GM18507 (cell line): ENCODE measurements at places on chromosomes 5 and 9.

DNA sequence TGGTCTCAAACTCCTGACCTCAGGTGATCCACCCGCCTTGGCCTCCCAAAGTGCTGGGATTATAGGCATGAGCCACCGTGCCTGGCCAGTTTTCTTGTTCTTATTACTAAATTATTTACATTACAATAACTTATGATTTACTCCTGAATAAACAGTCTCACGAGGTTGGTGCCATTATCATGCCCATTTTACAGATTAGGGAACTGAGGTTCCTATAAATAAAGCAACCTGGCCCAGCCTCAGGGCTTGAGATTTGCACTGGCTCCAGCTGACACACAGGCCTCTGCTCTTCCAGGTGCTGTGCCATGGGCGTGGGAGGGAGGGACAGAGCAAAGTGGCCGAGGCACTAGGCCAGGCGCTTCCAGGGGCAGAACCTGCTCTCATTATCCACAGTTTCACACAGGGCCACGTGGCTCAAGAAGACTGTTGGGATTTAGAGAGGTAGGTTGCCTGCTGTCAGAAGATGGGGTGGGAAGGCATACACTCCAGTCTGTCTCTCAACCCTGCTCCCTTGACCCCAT is 2.3 kb downstream of the PLPP7 start:
- DNase-seq: no peak

GRCh38 chr9:90141723-90142122 is 500.9 kb downstream of the DIRAS2 start:
- no peak for DNase-seq

- peak; percentile 25 for DNase-seq
Observed at GRCh38 chr9:2125906-2126305, 110.8 kb downstream of the SMARCA2 start.

GRCh38 chr9:83956436-83957247 is 23.4 kb downstream of the HNRNPK start:
- peak; percentile 56 for DNase-seq

DNA sequence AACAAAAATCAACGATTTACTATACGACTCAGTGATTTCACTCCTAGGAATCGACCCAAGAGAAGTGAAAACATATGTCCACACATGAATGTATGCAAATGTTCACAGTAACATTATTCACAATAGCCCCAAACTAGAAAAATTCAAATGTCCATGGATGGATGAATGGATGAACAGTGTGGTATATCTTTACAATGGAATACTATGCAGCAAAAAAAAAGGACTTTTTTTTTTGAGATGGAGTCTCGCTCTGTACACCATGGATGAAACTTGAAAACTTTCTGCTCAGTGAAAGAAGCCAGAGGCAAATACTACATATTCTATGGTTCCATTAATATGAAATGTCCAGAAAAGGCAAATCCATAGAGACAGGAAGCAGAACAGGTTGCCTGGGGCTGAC is 233.8 kb downstream of the ROR2 start:
- DNase-seq: no peak

GRCh38 chr9:36967997-36968396 is 66.1 kb downstream of the PAX5 start:
- no peak for DNase-seq

DNA sequence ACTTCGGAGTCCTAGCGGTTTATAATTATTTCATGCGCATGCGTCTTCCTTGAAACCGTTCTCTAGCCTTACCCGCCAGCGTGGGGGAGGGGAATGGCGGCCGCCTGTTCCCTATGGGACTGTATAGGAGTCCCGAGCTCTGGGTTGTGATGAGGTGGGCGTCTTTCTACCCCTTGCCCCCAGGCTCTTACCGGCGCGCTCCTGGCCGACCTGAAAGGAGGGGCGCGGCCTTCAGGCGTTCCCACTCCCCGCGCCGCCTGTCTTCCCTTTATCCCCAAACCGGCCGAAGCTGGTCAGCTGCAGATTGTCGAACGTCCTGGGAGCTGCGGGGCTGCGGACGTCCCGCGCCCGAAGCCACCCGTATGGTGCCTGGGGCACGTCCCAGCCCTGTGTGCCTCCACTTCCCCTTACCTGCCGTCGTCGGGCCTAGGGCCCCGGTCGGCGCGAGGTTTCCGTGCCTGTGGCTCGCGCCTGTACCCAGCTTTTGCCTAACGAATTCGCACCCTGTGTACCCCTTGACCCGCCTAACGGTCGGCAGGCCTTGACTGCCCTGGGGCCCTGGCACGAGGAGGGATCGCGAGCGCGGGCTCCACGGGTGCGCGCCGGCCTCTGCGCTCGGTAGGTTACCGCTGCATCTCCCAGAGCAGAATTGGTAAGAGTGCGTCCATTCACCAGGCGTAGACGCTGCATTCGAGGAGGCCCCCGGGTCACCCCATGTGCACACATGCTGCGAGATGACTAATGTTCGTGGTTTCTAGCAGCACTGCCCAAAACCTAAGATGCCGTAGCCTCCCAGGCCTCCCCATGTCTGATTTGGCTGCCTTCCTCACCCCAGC is 653 bp upstream of the HNRNPH1 start:
- DNase-seq: no peak

DNA sequence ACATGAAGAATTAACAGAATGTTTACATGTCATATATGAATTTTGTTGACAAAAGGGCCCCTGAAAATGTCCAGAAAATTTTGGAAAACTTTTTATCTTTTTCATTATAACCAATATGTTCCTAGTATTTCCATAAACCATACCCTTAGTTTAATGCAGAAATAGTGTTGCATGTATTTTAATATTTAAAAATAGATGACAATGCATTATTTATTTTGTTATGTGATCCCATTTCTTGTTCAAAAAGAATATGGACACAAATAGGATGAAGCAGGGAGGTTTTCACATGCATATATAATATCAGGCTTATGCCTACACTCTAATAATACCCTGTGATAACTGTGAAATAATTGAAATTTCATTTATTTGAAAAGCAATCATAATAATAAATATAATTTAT is 500.5 kb downstream of the CDH18 start:
- DNase-seq: no peak

- DNase-seq: no peak
Observed at GRCh38 chr5:134188092-134188491, 11.3 kb upstream of the SKP1 start.

- DNase-seq: no peak
Observed at GRCh38 chr5:176438959-176439757, 9.0 kb upstream of the FAF2 start.

DNA sequence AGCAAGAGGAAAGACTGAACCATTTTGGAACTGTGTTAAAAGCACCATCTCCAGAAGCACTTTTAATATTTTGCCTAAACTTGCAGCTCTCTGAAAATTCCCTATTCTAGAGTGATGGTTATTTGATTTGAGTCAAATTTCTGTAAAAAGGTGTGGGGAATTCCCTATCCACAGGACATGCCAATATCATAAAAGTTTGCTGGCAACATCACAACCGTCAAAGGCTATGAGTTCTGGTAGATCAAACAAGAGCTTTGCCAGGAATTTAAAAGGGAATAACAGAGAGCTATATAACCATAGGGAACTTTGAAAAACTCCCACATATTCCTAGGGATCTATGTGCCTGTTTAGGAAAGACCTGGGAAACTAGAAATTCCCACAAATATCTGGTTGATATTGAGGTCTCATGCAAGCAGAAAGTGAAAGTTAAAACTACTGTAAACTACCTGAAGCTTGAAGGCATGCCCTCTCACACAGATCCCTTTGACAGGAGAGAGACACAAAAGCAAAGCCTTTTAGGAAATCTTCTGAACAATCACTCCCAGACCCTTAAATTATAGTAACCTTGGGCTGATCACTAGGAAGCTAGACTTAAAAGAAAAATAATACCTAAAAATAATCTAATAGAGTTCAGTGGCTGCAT is 549.9 kb downstream of the ANXA1 start:
- no peak for DNase-seq

GRCh38 chr5:68415177-68416085 is 199.9 kb downstream of the PIK3R1 start:
- no peak for DNase-seq

- DNase-seq: no peak
Observed at GRCh38 chr5:173477345-173478040, 139.0 kb downstream of the BOD1 start.

GRCh38 chr9:127313042-127313560 is 48.5 kb downstream of the GARNL3 start:
- no peak for DNase-seq

GRCh38 chr5:56819060-56819881 is 3.9 kb downstream of the MAP3K1 start:
- DNase-seq: no peak

GRCh38 chr5:73523861-73524260 is 25.6 kb downstream of the BTF3 start:
- no peak for DNase-seq

DNA sequence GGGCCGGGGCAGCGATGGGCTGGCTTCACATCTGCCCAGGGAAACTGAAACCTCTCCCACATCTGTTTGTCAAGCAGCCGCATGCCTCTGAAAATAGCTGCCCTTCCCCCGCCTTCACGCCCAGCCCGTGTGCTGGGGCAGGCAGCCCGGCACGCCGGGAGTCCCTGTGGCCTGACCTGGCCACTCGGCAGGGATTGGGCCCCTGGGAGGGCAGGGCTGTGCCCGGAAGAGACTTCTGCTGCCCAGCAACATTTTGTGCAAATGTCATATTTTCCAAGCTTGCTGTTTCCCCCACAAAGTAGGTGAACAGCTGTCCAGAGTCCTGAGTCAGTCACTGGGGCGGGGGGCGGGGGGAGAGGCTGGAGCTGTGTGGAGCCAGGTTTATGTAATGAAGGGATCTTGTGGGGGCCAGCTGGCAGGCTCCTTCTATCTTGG is 8.2 kb downstream of the COL27A1 start:
- no peak for DNase-seq

GRCh38 chr5:60010853-60011252 is 117.3 kb upstream of the PDE4D start:
- no peak for DNase-seq

DNA sequence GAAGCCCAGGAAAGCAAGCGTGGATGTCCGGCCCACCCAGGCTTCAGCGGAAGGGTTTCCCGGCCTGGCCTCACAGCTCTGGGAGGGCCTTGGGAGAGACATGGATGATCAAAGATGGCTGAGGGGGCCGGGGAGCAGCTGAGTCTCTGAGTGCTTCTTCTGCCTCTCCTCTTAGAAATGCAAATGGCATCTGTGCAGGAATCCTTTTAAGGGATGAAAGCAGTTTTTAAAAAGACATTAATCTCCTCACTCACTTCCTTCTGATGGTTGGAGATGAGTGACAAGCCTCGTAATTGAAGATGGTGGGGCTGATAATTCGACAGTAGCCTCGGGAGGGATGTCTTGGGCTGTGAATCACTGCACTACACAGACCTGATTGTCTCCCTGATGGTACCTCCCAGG is 24.3 kb upstream of the PITX1 start:
- no peak for DNase-seq

DNA sequence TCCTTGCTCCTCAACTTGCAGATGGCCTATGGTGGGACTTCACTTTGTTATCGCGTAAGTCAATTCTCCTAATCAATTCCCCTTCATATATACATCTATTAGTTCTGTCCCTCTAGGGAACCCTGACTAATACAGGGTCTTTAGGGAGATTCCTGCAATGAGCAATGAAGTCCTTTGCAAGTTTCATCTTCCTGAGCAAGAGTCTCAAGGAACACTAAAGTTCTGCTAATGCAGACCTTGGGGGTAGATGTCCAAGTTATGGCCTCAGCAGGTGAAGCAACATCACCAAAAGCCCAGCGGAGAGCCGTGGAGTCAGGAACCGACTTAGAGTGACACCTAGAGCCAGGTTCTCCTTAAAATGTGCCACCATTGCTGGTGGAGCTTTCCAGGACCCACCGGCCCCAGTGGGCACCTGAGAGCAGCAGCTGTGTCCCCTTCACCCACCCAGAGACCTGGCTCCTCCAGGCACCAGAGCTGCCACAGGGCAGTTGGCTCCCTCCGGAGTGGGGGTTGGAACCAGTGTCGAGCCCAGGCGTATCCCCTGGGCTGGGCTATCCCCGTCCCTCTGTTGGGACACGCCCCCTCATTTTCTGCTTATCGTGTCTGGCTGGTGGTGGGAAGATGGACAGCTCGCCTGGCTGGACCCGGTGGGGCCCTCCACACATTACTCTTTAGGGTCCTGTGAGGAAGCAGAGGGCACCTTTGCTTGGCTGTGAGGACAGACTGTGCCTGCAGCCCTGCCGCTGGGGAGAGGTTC is 10.9 kb upstream of the FCN1 start:
- no peak for DNase-seq

DNA sequence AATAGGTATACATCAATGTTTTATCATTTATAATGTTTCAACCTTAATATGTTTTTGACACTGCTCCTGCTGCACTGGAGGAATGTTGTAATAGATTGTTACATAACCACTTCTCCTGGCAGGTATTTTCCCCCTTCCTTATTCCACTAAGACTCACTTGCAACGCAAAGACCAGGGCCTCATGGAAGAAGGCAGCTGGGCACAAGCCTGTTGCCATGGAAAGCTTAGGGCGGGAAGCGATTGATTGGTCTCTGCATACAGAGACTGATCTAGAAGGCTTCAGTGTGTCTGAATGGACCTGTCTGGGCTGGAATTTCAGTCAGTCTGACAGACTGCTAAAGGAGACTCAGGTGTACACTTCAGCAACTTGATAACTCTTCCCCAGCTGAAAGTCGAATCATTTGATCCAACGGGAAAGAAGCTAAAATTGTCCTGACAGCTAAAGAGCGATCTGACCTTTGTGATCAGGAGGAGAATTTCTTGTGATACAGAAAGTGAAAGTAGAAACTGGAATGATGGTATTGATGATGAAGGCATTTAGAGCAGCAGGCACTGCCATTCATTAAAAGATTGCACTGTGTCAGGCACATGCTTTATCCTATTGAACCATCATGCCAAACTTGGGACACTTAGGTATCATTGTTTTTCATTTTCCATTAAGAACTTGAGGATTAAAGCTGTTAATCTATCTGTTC is 65.1 kb downstream of the GRIA1 start:
- no peak for DNase-seq

- DNase-seq: no peak
Observed at GRCh38 chr5:74493411-74493810, 147.1 kb downstream of the ENC1 start.

DNA sequence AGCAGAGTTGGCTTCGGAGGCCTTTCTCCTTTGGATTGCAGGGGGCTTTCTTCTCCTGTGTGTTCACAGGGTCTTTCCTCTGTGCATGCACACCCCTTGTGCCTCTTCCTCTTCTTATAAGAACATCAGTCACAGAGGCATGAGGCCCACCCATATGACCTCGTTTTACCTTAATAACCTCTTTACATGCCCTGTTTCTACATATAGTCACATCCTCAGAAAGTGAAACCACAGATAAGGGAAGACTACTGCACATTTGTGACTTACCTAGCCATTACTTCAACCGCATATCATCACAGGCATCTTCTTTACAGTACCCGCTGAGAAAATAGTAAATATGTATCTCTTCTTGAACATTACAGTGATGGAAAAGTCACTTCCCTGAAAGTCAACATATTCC is 204.9 kb upstream of the TARS1 start:
- DNase-seq: no peak

GRCh38 chr5:140110646-140110957 is 3.3 kb upstream of the PURA start:
- DNase-seq: no peak

- DNase-seq: no peak
Observed at GRCh38 chr5:179769796-179770195, 24.0 kb upstream of the LTC4S start.

- DNase-seq: no peak
Observed at GRCh38 chr9:2623288-2624050, 1.9 kb downstream of the VLDLR start.

- DNase-seq: no peak
Observed at GRCh38 chr5:125125031-125125823, 378.8 kb upstream of the ZNF608 start.

- DNase-seq: no peak
Observed at GRCh38 chr5:67643536-67643935, 446.9 kb upstream of the CD180 start.
